ENCODE measurements at places on chromosomes 7 and 10. TPM values are rescaled to one million over a fixed set of nuclear protein-coding genes. Genes with fewer than 3 reads are reported as not detected.

The TRIM50 gene
- not detected for total RNA-seq

The TMEM236 gene
- 0.05 TPM for total RNA-seq

The MALRD1 gene
- not detected for total RNA-seq

The TLX1 gene
- total RNA-seq: not detected

The SPDYE3 gene
- total RNA-seq: not detected

The TRIM56 gene
- total RNA-seq: 49.7 TPM

The MAGI2 gene
- total RNA-seq: 0.17 TPM

The THNSL1 gene
- 9.1 TPM for total RNA-seq

The PDK4 gene
- total RNA-seq: 3.6 TPM

The PLAU gene
- total RNA-seq: 0.42 TPM

The RHOBTB1 gene
- total RNA-seq: not detected

DNA sequence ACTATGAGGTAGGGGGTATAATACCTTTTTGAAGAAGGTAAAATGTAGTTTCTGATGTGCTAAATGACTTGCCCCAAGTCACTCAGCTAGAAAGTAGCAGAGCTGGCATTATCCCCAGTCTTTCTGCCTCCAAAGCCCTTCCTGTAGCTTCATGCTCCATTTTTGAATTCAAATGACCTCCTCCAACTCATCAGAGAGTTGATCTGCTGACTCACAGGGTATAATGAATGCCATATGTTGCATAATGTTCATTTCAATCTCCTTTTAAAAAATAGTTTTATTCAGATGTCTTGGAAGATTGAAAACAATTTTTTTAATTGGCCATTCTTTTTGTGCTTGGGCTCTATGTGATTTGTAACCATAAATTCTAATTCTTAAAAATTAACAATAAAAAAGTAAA is 272.8 kb upstream of the IMMP2L start:
- no peak overlapping the region for H3K4me3 ChIP-seq
- H3K4me1 ChIP-seq: no peaks in the 10 kb centered on the region
- H3K27ac ChIP-seq: no peak overlapping the region

- H3K27ac ChIP-seq: no peak overlapping the region
- H3K4me1 ChIP-seq: no peaks in the 10 kb centered on the region
- DNase-seq: no peak
- no peaks in the 10 kb centered on the region for H3K27me3 ChIP-seq
Observed at GRCh38 chr7:95026421-95027072, 119.2 kb downstream of the PPP1R9A start.

- H3K36me3 ChIP-seq: no peaks in the 10 kb centered on the region
- no peak overlapping the region for H3K27ac ChIP-seq
- no peak for DNase-seq
Observed at GRCh38 chr7:73354821-73355220, 26.9 kb downstream of the FKBP6 start.

DNA sequence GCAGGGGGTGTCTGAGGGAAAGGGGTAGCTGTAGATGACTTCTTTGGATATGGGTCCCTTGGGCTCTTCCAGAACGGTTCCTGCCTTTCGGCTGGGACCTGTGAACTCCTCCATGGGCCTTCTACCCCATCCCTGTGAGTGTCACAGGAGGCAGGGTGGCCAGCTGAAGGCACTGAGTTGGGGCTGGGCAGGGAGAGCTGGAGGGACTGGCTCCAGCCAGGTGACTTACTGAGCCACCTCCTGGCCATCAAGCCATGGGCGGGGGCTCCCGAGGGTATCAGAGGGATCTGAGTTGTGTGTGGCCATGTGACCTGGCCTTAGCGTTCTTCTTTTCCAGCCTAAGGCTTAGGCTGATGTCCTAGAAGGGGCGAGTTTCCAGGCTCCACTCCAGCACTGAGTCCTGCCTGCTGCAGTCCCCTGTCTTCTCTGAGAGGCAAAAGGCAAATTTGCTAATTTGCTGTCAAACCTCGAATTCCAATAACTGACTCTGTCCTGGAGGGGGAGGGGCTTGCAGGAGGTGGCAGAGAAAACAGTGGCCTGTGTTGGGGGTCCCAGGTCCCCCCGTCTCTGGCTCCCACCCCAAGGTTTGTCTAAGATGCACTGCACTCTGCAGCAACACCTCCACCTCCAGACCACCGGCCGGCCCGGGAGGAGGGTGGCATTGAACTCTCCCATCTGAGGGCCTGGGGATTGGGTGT is 27.2 kb downstream of the ADCYAP1R1 start:
- no peak overlapping the region for H3K27ac ChIP-seq
- no peaks in the 10 kb centered on the region for H3K36me3 ChIP-seq
- no peaks in the 10 kb centered on the region for H3K4me1 ChIP-seq
- no peaks in the 10 kb centered on the region for H3K27me3 ChIP-seq
- no peak for DNase-seq

GRCh38 chr7:131843898-131844331 is 287.5 kb upstream of the PODXL start:
- no peak for DNase-seq
- no peaks in the 10 kb centered on the region for H3K4me1 ChIP-seq
- no peaks in the 10 kb centered on the region for H3K27me3 ChIP-seq
- H3K36me3 ChIP-seq: no peaks in the 10 kb centered on the region
- H3K27ac ChIP-seq: no peak overlapping the region

GRCh38 chr10:124047427-124048152 is 45.8 kb downstream of the CHST15 start:
- H3K27ac ChIP-seq: no peak overlapping the region
- no peaks in the 10 kb centered on the region for H3K27me3 ChIP-seq
- H3K4me1 ChIP-seq: no peaks in the 10 kb centered on the region
- H3K4me3 ChIP-seq: no peak overlapping the region
- no peaks in the 10 kb centered on the region for H3K36me3 ChIP-seq
- DNase-seq: no peak

DNA sequence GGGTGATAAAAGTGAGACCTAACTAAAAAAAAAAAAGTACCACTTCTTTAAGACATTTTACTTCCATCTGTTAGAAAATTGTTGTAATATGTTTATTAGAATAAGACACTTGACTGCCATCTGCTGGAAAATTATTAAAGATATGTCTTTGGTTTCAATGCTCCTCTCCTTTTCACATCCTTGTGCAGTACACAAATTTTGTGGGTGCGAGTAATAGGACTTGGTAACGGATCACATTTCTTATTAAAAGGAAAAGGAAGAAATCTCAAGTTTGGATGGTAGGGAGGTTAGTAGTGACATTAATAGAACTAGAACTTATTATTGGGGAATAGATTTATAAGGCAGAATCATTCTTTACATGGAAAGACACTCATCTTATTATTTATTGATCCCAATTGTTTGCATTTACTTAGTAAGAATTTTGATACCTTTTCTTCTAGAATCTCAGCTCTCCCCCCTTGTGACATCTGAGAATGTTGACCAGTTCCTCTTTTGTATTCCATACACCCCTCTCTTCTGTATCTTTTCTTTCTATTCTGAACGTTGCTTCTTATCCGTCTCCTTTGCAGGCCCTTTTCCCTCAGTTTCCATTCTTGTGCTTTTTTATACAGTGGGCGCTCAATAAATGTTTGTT is 43.0 kb upstream of the RPA3 start:
- H3K4me1 ChIP-seq: peaks cover 8% of the 10 kb centered on the region
- DNase-seq: no peak
- peak overlapping the region; percentile 76 for H3K27ac ChIP-seq
- H3K4me3 ChIP-seq: peak overlapping the region; percentile 48
- H3K27me3 ChIP-seq: no peaks in the 10 kb centered on the region
- H3K36me3 ChIP-seq: no peaks in the 10 kb centered on the region

DNA sequence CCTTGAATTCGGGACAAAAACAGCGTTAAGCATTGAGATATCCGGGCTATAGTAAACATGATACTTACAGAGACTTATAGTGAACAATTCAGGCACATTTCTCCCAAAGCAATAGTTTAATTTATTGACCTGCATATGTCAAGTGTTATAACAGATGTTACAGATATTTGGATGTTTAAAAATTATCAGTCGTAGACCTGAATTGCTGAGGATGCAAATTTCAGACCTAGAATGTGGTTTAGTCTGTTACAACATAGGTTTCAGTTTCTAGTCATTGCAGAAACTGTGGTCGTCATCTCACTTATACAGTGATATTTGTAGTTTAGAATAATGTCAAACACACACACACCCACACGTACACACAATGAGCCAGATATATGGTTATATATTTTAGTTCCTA is 85.2 kb downstream of the VTI1A start:
- no peak overlapping the region for H3K4me3 ChIP-seq
- H3K4me1 ChIP-seq: no peaks in the 10 kb centered on the region
- no peak overlapping the region for H3K27ac ChIP-seq
- H3K36me3 ChIP-seq: no peaks in the 10 kb centered on the region
- H3K27me3 ChIP-seq: no peaks in the 10 kb centered on the region

DNA sequence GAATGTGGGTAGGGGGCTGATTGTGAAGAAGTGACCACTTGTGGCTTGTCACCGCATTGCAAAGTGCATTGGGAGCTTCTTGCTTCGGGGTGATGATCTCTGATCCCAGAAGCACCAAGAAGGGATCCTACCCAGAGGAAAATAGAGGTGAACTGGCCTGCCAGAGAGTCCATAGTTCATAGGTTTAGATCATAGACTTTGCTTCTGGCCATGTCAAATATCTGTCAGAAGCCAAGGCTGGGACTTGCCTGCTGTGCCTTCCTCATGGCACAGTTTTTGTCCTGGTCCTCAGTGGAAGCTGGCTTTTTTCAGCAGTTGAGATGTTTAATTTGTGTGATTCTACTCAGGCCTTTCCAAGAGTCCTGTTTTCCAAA is 1.1 kb downstream of the ZSWIM8 start:
- peak overlapping the region; percentile 83 for H3K27ac ChIP-seq
- H3K4me3 ChIP-seq: peak overlapping the region; percentile 91
- H3K36me3 ChIP-seq: no peaks in the 10 kb centered on the region
- no peak for DNase-seq
- peaks cover 36% of the 10 kb centered on the region for H3K4me1 ChIP-seq
